ENCODE measurements at places on chromosomes 2 and 18.

DNA sequence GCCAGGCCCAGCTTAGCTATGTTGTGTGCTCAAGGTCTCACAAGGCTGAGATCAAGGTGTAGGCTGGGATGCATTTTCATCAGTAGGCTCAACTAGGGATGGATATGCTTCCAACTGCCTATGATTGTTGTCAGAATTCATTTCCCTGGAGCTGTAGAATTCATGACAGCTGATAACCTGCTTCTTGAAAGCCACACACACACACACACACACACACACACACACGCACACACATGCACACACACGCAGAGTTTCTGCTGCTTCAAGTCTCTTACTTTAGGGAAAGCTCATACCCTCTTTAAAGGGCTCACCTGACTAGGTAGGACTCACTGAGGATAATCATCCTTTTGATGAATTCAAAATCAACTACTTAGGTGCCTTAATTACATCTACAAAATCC lies 8.2 kb upstream of the VPS4B start:
- no peak for DNase-seq

GRCh38 chr18:59233017-59233410 lies 13.1 kb downstream of the GRP start:
- DNase-seq = no peak

DNA sequence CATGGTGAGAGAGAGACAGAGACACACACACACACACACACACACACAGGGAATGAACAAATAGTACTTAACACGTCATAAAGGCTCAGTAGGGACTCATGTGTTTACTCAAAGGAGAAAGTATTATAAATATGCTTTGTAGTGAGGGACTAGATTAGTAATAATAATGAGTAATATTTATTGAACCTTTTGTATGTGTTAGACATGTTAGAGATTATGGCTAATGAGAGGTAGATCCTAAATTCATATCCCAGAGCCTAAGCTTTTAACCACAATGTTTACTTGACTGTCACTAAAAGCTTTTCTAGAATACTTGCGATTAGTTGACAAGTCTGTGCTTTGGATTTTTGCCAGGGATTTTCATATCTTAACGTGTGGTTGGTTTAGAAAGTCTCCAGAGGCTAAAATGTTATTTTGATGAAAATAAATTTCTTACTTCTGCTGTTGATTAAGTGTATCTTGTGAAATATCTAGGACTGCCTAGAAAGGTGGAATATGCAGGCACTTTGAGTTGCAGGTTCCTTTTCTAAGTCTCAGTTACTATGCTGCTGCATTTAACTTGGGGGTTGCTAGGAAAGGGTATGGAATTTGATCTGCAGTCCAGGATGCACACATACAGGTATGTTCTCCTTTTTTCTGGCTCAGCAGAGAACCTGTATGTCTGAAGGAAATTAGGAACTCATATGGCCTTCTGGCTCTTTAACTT lies 64.5 kb downstream of the UBR3 start:
- no peak for DNase-seq

- no peak for DNase-seq
Observed at GRCh38 chr2:9709539-9710285, 78.9 kb upstream of the YWHAQ start.
